CD4-positive, alpha-beta T cell treated with Interleukin-15 for 1 hour (primary cell): ENCODE measurements at places on chromosomes 2 and 18.
A peak's percentile ranks its signal among the peaks of the same experiment; 100 is the strongest.

- DNase-seq: no peak
Observed at GRCh38 chr2:232422051-232422450, 15.4 kb downstream of the ALPG start.

DNA sequence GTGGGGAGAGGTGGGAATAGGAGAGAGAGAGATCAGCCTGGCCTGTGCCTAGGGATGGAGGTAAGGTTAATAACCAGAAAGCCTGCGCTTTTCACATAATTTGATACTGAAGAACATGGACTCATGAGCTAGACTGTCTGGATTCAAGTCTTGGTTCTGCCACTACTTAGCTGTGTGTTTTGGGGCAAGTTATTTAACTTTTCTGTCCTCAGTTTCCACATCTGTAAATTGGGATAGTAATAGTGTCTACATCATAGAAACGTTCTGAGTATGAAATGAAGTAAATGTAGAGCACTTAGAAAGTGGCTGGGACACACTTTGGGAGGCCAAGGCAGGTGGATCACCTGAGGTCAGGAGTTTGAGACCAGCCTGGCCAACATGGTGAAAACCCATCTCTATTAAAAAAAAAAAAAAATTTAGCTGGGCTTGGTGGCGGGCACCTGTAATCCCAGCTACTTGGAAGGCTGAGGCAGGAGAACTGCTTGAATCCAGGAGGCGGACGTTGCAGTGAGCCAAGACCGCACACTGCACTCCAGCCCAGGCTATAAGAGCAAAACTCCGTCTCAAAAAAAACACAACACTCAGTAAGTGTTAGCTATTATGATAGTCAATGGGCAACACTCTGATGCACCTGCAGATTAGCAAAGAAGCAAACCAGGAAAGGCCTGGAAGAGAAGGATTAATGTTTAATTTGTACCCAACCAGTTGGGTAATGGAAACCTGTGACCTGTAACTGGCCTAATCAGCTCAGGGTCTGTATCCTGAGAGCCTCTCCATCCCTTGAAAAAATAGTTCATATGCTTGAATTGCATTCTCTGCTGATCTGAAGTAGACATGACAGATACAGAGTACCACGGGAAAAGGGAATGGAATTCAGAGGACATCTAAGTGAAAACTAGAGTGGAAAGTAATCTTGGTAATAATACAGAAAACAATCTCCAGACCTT lies 6.8 kb downstream of the GALM start:
- DNase-seq: no peak

- no peak for DNase-seq
Observed at GRCh38 chr18:56270671-56271250, 367.6 kb downstream of the TXNL1 start.

DNA sequence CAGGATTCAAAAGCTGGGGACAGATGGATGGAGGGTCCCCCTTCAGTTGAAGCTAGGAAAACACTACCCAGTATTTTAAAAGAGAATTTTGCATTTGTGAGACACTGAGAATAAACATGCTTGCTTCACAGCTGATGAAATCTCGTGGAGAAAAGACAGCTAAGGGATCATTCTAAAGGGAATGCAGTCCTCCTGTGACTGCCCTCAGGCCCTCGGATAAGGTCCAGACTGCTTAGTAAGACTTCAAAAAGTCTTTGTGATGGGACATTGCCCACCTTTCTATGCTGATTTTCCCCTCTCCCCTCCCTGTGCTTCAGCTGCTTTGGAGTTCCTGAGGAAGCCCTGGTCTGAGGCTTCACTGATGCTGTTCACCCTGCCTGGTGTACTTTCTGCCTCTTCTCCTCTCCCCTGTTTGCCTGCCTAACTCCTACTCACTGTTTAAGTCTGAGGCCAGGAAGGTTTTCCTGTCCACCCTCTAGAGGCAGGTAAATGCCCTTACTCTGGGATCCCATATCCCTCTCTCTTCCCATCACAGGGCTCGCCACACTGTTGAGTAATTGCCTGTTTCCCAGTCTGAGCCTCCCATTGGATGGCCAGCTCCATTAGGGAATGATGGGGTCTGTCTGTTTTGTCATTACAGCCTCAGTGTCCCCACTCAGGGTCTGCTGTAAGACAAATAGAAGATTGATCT lies 26.6 kb downstream of the POLE4 start:
- no peak for DNase-seq

DNA sequence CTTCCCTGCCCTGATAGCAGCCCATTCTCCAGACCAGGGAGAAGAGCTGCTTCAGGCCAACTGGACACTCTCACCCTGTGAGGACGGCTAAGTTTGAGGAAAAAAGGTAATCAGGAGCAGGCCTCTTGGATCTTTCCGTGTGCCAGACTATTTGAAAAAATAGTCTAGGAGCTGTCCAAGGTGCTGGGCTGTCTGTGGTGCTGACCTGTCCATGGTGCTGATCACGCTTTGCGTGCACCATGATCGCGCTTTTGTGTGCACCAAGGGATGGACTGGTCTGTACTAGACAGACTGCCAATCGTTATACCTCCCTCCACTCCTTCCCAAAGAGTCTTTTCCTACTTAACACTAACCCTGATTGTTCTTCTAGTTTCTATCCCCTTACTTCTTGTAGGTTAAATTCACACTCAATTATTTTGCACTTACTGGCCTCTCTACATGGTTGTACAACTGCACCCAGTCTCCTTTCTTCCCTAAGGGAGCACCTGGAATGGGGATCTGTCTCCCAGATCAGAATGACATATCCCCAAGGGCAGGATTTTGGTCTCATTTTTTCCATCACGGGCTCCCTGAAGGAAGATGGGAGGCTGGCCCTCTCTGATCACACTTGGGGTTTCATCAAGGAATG lies 295.4 kb downstream of the CELF4 start:
- DNase-seq: no peak

DNA sequence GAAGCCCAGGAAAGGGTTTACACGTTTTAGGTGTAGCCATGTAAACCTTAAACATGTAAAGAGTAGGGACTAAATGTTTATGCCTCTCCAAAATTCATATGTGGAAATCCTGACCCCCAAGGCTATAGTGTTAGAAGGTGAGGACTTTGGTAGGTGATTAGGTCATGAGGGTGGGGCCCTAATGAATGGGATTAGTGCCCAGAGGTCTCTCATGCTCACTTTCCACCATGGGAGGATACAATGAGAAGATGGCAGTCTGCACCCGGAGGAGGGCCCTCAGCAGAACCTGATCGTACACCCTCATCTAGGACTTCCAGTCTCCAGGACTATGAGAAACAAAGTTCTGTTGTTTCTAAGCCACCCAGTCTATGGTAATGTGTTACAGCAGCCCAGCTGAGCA lies 119.6 kb downstream of the TMEM163 start:
- DNase-seq: no peak

- no peak for DNase-seq
Observed at GRCh38 chr2:134178138-134178877, 75.6 kb upstream of the MGAT5 start.

- DNase-seq: no peak
Observed at GRCh38 chr2:68412127-68412819, 47.2 kb downstream of the PLEK start.

GRCh38 chr18:80233201-80233835 lies 14.0 kb downstream of the PARD6G start:
- no peak for DNase-seq

DNA sequence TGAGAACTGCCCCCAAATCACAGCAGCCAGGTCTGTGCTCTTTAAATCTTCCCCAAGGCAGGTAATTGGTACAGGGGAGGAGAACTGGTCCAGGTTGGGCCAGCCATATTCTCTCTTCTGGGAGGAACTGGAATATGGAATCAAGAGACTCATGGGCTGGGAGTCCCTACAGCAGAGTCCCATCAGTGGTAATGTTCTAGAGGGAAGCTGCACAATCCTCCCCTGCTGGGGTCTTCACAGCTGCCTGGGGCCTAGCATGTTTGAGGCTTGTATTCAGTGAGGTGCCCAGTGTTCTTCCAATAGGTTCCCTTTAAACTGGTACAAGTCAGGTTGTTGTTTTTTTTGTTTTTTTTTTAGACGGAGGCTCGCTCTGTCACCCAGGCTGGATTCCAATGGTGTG lies 21.1 kb upstream of the EGR4 start:
- DNase-seq: no peak

DNA sequence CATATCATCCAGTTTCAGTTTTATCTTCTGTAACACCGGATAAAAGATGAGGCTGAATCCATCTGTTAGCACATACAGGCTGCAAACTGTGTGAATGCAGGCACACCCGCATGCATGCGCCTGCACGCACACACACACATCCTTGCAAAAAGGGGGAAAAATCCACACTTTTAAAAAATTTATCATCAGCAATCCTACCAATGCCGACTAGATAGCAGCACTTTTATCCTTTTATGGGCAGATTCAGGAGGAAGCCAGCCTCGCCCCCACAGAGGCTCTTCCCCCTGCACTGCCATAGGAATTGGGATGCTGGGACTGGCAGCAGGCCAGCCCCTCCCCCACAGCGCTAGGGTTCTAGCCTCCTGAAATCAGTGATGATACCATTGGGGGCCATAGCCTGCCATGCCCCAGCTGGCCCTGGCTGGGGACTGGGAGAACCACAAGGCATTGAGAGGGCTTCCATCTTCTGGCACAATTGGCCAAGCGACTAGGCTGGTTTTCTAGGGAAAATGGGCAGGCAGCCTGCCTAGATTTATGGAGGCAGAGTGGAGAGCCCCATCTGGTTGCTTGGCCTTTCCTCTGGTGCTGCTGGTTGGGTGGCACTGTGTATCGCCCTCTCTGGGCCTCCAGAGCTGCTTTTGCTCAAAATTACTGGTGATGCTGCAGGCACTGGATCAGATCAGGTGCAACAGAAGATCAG lies 25.5 kb downstream of the CYRIA start:
- no peak for DNase-seq

GRCh38 chr2:99854236-99854852 lies 288.0 kb downstream of the AFF3 start:
- no peak for DNase-seq

DNA sequence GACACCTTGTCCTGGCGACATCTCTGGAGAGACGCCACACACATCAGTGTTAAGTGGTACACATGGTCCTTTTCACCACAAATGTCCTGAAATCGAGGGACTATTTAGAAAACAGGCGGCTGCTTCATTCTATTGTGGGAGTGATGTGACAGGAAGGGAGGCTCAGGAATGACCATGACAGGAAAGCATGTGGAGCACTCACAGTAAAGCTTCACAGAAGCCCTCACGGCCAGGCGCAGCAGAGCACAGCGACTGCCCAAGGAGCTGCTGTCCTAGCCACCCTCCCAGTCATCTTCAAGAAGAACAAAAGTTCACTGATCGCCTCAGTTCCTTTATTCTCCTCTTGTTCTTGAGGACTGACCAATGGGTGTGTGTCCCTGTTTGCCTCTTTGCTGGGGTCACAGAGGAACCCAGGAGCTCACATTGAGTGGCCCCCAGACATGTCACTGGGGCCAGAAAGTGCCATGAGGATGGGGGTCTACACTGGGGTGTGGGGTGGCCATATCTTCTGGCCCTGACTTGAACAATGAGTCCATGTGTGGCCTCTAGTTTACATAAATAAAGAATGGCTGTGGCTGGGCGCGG lies 84.6 kb upstream of the RANBP2 start:
- DNase-seq: no peak

DNA sequence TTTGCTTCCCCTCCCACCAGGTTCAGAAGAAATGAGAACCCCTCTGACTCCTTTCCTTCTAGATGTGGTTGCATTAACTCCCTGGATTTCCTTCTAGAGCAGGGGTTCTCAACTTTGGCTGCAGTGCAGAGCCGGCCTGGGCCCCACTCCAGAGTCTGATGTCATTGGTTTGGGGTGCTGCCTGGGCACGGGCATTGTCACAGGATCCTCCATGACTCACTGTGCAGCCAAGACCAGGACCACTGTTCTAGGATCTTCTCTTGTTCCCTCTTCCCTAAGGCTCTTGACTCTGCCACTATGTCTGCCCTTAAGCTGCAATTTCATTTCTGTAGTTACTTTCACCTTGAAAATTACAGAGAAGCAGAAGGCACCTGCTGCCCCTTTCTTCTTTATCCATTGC lies 31.8 kb downstream of the TBC1D8 start:
- DNase-seq: no peak

GRCh38 chr2:104028061-104028460 lies 825.9 kb upstream of the POU3F3 start:
- no peak for DNase-seq

- DNase-seq: no peak
Observed at GRCh38 chr2:62817995-62818713, 112.6 kb downstream of the EHBP1 start.

- no peak for DNase-seq
Observed at GRCh38 chr2:121408641-121409040, 122.0 kb upstream of the RNU4ATAC start.

- peak; percentile 53 for DNase-seq
Observed at GRCh38 chr2:101205521-101206479, 46.9 kb upstream of the CNOT11 start.

DNA sequence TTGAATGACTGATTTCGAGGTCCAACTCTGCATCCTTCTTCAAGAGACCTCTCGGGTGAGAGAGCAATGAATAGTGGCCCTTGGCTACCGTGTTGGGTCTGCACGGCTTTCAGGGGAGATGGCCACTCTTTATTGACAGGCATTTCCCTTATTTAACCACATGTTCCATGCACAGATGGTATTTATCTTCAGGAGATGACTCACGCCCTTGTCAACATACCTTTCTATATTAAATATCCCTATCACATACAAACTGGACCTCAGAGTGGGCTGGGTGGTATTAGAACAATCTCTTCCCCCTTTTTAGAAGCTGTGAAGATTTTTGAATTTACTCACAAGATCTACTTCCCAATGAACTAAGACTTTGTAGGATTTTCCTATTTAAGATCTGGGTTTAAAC lies 109.6 kb upstream of the CDC42EP3 start:
- DNase-seq: no peak

DNA sequence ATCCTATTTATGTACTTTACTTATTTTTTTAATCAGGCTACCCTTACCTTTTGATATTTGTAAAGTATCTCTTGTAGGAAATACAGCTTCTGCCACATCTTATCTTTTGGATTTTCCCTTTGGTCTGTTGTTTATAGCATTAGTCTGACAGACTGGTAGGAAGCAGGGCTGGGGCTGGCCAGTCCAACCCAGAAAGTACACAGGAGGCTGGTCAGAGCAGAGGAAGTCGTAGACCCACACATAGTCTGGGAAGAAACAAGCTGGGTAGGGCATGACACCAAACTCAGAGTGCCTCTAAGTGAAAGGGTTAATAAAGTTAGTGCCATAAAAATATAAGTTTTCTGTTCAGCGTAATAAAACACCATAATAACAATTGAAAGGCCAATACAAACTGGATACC lies 51.7 kb downstream of the BOLA3 start:
- DNase-seq: no peak

DNA sequence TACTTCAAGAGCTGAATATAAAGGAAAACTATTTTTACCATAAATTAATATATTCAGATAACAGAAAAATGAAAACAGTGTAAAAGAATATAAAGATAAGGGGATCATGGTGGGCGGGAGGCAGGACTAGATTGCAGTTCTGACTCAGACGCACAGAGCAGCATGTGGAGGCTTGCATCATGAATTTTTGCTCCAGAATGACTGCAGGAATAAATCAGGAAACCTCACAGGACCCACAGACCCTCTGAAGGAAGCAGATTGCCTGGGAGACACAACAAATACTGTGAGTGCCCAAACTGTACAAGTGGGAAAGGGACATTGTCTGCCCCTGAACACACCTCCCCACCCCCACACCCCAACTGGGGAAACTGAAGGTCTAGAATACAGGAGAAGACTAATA lies 19.2 kb upstream of the SIGLEC15 start:
- no peak for DNase-seq
